ENCODE measurements at places on chromosomes 16 and 17.
A peak's percentile ranks its signal among the peaks of the same experiment; 100 is the strongest.

DNA sequence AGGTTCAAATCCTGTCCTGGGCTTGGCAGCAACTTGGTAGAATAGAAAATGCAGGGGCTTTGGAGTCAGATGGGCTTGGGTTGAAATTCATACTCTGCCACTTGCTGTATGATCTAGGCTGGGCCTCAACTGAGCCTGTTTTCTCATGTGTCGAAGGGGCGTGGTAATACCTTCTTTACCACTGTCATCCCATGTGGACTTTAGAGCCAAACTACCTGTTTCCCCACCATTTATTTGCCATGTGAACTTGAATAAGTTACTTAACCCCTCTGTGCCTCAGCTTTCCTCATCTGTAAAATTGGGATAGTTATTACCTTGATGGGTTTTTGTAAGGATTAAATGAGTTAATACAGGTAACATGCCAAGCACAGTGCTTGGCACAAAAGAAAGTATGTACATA, 106.0 kb downstream of the COPRS start:
- no peak for DNase-seq

DNA sequence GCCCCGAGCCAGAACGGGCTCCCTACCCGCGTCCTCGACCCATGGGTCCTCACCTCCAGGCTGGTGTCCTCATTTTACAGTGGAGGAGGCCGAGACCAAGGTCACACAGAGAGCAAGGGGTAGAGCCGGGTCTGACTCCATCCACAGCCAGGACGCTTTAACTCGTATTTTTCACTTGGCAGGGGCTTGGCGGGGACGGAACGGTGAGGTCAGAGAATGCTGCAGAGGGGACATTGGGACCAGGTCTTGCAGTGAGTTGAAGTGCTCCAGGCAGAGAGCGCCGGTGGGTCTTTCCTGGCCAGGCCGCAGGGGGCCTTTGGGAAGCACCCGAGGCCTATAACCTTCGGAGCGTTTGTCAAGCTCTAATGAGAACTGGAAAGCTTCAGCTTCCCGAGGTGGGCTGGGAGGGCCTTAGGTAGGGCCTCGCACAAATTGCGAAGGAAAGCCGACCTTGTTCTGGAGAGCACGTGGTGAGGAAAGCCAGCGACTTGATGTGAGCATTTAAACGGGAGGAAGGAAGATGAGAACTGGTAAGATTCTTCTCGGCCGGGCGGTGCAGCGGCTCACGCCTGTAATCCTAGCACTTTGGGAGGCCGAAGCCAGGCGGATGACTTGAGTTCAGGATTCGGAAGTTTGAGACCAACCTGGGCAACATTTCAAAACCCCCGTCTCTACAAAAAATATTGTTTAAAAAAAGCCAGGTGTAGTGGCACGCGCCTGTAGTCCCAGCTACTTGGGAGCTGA, 908 bp upstream of the CLUH start:
- no peak for DNase-seq

- no peak for DNase-seq
Measured at GRCh38 chr17:69828087-69828486, 246.9 kb upstream of the KCNJ16 start.

GRCh38 chr16:82609140-82609539, 17.6 kb upstream of the CDH13 start:
- DNase-seq = no peak

- no peak for DNase-seq
Measured at GRCh38 chr17:29581583-29582253, 7.7 kb downstream of the GIT1 start.

DNA sequence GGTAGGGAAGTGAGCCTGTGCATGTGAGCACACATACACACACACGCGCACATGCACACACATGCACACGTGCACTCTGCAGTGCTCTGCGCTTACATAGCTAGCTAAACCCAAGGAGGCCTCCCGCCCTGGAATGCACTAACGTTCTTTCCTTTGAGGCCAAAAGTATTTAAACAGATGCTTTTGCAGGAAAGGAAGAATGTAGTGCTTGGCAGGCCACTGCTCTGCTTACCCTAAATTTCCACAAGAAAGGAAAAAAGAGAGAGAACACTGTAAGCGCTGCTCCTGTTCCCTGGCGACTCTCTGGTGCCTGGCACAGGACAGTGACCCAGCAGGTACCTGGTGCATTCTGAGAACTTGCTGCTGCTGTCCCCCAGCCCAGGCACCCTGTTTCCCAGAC, 31.3 kb upstream of the MRPS23 start:
- no peak for DNase-seq

DNA sequence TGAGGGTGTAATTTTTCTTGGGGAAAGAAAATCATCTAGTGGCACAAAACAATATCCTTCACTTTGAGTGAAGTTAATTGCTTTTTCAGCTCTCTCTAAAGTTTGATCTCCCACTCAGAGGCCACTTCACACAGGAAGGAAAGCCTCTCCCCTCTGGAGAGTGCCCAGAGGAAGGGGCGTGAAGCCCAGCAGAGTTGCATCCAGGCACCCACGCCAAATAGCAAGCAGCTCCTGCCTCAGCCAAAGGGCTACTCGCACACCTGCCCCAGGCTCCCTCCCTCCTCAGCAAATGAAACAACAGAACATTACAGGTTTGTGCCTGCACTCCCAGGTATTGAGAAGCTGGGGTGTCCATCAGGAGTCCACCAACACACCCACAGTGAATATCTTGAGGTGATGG, 183.0 kb upstream of the RPL38 start:
- DNase-seq = no peak

- no peak for DNase-seq
Measured at GRCh38 chr16:4011940-4012629, 104.2 kb downstream of the ADCY9 start.

GRCh38 chr16:73432850-73433730, 385.2 kb upstream of the ZFHX3 start:
- no peak for DNase-seq

DNA sequence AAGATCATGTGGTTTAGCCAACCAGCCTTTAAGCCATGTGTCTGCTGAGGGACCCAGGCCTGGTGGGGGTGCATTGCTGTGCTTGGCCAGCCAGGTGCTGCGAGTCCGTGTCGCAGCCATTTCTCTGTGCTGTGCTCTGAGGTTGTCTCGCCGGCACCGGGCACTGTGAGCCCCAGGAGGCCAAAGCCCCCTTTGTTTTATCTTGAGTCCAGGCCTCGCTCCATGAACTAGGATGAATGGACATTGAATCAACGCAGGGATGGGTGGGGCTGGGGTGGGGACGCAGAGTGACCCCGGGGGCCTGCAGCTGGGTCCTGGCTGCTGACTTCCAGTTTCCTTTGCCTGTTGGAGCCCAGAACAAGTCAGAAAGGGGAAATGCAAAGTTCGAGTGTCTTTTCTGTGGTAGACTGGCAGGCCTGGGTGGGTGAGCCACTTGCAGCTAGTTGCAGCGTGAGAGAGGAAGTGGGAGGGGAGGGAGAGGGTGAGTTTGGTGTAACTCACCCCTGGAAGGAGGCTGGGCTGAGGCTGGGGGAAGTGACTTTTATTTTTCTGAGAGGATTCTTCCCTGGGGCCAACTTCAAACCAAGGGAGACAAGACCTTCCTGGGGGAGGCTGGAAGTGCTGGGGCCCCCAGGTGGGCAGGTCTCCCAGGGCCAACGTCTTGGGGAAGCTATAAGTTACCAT, 324.7 kb downstream of the SEC14L1 start:
- peak; percentile 87 for DNase-seq

GRCh38 chr17:82435103-82435502, 15.4 kb downstream of the CYBC1 start:
- DNase-seq = no peak

- no peak for DNase-seq
Measured at GRCh38 chr16:67245674-67246080, 1.6 kb downstream of the FHOD1 start.

GRCh38 chr17:41986634-41987033, 20.0 kb downstream of the CNP start:
- no peak for DNase-seq

GRCh38 chr16:27453494-27453825, 51.5 kb downstream of the IL21R start:
- no peak for DNase-seq

Data from aorta (tissue), 5 donors.